ENCODE measurements at places on chromosomes 5 and 9. TPM values are rescaled to one million over a fixed set of nuclear protein-coding genes. Genes with fewer than 3 reads are reported as not detected.

- no peak for DNase-seq
These were observed 295.5 kb upstream of the SMC2 start for GRCh38 chr9:103798620-103799019.

DNA sequence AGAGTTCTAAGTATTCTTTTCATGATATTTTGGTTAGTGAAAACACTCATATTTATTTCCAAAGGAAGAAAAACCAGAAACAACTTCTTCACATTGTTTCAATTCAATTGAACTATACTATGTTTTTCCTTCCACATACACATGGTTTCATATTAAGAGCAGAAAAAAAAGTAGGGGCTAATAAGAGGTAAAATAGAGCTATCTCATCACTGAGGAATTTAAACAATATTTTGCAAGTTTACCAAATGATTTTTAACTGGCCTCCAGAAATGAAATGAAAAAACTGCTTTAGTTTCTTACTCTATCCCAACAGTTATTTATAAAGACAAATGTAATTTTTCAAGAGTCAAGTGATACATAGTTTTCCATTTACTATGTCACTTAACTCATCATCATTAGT lies 233.5 kb downstream of the RFX3 start:
- no peak for DNase-seq

DNA sequence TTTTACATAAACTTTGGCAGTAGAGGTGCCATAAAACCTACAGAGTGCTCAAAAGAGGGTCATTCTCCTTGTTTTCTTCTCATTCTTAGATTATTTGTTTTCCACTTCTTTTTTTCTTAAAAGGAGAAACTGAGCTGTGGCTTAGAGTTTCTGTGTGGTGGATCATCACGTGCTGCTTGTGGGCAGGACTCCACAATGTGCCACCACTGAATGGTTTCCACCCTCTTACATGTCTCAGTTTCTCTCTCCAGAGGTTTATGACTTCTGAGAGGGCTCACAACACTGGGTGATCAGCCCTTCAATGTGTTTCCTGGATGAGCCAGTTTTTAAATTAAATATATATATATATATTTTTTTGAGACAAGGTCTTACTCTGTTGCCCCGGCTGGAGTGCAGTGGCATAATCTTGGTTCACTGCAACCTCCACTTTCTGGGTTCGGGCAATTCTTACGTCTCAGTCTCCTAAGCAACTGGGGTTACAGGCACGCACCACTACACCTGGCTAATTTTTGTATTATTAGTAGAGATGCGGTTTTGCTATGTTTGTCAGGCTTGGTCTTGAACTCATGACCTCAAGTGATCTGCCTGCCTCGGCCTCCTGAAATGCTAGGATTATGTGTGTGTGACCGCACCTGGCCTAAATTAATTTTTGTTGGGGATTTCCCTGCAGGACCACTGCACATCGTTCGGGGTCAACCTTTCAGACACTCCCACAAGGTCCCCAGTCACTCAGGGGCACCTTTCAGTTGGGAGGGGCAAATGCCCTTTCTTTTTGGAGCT lies 3.1 kb upstream of the UNC13B start:
- DNase-seq = no peak

DNA sequence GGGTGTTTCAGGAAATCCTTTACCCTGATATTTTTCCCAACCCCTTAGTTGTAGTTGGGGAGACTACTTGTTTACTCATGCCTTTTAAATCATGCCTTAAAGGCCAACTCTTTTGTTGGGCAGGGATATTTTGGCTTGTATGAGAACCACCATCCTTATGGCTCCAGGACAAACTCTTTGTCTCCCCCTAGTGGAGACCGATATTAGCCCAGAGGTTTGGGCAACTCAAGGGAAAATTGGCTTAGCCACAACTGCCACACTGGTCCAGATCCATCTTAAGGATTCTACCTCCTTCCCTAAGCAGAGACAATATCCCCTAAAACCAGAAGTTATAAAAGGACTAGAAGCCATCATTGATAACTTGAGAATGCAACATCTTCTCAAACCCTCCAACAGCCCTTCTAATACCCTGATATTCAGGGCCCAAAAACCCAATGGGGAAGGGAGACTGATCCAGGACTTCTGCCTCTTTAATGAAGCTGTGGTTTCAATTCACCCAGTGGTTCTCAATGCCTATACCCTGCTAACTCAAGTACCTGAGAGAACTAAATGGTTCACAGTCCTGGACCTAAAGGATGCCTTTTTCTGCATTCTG lies 100.9 kb upstream of the HCN1 start:
- no peak for DNase-seq

DNA sequence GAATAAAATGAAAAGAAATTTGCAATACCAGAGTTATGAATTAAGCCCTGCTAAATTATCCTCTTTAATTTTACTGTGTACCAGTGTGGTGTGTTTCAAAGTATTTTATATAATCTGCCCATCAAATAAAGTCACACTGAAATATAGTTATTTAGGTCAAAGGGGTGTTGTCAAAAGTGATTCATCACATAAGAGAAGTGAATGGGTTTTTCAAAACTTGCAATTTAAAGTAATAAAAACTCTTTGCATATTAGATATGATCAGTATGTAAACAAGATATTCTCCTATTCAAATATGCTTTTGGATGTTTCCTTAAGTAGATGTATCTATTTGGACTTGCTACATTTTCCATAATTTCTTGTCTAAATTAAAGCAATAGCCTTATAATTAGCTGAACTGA lies 1183.0 kb upstream of the CDH18 start:
- no peak for DNase-seq

GRCh38 chr9:122403381-122404000 lies 32.7 kb downstream of the PTGS1 start:
- no peak for DNase-seq

GRCh38 chr9:84874596-84874995 lies 205.1 kb downstream of the NTRK2 start:
- DNase-seq = no peak

GRCh38 chr9:20693068-20693467 lies 9.0 kb downstream of the FOCAD start:
- DNase-seq = no peak

DNA sequence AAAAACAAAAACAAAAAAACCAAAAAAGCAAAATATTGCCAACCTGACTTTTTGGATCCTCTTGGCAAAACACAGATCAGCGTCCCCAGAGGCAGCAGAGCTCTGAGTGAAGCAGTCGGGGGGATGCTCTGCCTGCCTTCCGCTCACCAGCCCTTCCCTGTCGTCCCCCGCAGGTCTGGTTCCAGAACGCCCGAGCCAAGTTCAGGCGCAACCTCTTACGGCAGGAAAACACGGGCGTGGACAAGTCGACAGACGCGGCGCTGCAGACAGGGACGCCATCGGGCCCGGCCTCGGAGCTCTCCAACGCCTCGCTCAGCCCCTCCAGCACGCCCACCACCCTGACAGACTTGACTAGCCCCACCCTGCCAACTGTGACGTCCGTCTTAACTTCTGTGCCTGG lies 20.7 kb downstream of the LHX2 start:
- peak; percentile 74 for DNase-seq

DNA sequence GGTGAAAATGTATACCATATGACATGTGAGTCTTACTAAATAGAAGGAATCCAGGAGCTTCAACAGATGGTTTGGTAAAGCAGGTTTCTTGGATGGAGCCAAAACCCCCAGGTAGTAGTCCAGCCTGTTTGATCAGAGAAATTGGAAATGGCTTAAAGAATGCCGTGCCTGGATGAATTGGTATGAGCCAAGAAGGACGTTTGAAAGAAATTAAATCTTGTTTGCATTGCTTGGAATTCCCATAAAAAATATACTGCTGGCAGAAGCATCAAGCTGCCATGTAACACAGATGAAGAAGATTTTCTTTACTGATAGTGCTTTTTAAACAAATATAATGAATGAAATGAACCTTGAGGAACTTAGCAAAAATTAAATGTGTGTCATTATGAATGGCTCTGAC lies 176.3 kb downstream of the NPR3 start:
- no peak for DNase-seq

GRCh38 chr9:121120386-121120785 lies 45.6 kb downstream of the CNTRL start:
- no peak for DNase-seq

- DNase-seq = no peak
These were observed 92.3 kb upstream of the MARCHF11 start for GRCh38 chr5:16271851-16272250.

DNA sequence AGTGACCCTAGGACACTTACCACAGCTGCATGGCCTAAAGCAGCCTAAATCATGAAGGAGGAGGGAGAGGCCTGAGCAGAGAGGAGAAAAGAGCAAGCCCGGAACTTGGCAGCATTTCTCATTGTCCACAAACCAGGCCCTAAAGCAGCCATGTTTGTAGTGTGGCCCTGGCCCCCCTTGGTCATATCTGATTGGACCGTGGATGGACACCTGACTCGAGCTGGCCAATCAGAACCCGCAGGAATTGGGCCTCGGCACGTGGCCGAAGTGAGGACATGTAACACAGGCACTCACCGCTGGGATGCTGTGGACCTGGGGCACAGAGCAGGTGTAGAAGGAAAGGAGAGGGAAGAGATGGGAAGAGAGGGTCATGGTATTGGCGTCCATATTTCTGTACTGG lies 56.9 kb downstream of the ASS1 start:
- no peak for DNase-seq

DNA sequence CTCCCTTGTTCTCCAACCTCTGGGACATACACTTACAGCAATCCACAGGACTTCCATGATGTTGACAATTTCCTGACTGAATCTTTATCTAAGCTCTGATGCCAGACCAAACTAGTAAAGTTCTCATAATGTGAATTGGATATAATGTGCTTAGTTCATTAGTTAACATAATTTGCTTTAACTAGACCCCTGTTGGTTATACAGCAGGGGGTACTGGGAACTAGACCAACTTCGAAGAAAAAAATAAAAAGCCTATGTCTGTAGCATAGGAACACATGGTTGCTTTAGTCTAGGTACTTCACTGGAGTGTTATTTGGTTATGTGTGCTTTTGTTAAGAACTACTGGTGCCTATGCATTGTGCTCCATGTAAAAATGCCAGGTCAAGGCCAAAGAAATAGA lies 173.8 kb downstream of the ADAMTS6 start:
- no peak for DNase-seq

DNA sequence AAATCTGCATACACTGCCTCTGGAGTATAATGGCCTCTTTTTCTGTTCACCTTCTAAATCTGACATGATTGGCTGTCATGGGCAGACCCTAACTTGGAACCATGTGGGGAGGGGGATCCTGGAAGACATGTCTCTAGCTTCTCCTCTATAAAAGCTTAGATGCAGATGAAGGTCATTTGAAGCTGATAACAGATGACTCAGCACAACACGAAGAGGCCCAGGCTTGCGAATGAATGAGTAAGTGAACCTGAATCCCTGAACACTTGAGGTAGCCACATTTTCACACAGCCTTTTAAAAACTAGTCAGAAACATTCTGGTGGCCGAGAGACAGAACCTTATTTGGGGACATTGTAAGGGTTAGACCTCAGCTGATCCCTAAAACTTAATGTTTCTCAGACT lies 282.6 kb downstream of the ELAVL2 start:
- DNase-seq = no peak

DNA sequence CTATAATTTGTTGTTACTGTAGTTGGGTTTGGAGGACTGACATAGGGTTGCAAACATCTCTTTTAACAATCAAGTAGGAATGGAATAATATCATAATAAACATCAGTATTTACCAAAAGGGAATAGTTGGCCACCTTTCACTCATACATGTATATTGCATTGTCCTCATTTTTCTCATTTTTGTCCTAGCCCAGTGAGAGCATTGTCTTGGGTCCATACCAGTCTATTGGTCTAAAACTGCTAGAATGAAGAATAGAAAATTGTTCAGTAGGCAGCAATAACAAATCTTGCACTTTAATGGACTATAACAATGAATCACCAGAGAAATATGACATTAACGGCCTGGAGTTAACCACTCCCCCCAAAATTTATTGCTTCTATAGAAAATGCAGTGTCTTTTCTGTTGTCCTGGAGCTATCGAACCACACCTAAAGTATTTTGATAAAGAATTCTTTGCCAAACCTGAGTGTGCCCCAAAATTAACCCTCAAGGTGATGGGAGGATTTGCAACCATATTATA lies 80.9 kb upstream of the IL33 start:
- DNase-seq = no peak

GRCh38 chr5:94778299-94778698 lies 159.8 kb downstream of the SLF1 start:
- DNase-seq = peak; percentile 26

DNA sequence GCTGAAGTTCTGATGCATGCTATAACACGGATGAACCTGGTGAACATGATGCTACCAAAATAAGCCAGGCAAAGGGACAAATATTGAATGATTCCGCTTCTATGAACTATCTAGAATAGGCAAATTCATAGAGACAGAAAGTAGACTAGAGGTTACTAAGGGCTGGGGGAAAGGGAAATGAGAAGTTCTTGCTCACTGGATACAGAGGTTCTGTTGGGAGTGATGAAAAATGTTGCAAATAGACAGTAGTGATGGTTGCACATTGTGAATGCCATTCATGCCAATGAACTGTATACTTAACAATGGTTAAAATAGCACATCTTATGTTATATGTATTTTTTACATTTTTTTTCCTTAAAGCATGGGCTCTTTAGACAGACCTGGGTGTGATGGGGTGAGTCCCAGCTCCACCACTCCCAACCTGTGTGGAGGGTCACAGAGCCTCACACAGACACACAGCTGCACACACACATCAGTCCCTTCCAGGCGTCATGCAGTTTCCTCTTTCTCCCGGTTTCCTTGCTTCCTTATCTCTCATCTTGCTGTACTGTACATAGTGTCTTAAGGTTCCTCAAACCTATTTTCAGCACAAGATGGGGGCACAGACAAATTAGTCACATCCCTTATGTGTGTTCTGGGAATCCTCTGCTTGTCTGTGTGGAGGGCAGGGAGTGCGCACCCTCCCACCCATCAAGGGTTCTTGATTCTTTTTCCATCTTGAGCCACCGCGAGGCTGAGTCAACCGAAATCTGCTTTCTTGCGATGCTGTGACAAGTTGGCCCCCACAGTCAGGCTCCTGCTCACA lies 192.9 kb downstream of the CRB2 start:
- DNase-seq = no peak

The TRPM6 gene
- total RNA-seq = 0.86 TPM

The TAF7 gene
- 90.3 TPM for total RNA-seq

The CNTNAP3B gene
- 4.7 TPM for total RNA-seq

The LTC4S gene
- 3.7 TPM for total RNA-seq

The PJA2 gene
- total RNA-seq = 41.5 TPM

The ORM2 gene
- 1.4 TPM for total RNA-seq

The SLC27A6 gene
- total RNA-seq = 3.3 TPM

Measured in H9 (cell line).